ENCODE measurements at places on chromosomes 6 and 20. TPM values are rescaled to one million over a fixed set of nuclear protein-coding genes. Genes with fewer than 3 reads are reported as not detected.

The DEFB132 gene
- not detected for total RNA-seq

The BPIFA1 gene
- total RNA-seq: not detected

DNA sequence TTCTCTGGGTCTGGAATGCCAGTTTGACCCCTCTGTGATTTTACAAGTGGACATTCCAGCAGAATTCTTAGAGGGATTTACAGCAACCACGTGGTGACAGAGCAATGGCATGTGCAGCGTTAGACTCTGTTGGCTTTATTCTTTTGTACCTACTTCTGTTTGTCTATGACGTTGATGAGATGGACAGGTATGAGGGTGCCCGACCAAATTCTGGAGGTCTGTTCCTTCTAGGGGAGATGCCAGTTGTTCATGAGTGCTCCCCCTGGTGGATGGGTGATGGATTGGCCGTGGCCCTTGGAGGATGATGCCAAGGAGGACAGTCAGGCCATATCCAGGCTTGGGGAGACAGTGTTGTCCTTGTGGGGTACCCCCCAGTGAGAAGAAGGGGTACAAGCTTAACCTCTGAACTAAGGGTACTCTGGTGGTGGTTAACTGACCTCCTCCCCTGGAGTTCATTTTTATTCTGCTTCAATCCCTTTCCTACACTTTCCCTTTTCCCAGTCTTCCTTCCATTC is 198.6 kb downstream of the DTNBP1 start:
- no peaks in the 10 kb centered on the region for H3K27me3 ChIP-seq
- DNase-seq: no peak
- no peak overlapping the region for H3K4me3 ChIP-seq
- no peak overlapping the region for H3K27ac ChIP-seq
- peaks cover 3% of the 10 kb centered on the region for H3K36me3 ChIP-seq
- H3K4me1 ChIP-seq: peaks cover 8% of the 10 kb centered on the region

GRCh38 chr20:1150218-1150617 is 31.8 kb downstream of the PSMF1 start:
- H3K4me1 ChIP-seq: no peaks in the 10 kb centered on the region
- no peak overlapping the region for H3K27ac ChIP-seq
- no peak overlapping the region for H3K4me3 ChIP-seq
- H3K27me3 ChIP-seq: no peaks in the 10 kb centered on the region

DNA sequence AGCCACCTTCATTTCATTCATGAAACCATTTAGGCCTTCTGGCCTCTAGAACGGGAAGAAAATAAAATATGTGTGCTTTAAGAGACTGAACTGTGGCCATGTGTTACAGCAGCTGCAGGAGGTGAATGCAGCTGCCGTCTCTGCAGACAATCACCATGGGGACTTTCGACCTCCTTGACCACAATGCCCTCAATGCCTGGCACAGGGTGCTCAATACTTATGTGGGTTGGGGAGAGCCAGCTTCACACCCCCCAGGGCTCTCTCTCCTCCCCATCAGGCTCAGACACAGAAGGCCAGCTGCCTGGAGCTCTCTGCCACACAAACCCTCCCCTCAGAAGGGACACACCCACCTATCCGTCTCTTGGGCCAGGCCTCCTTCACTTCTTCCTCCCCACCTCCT is 43.5 kb downstream of the ANKRD60 start:
- no peaks in the 10 kb centered on the region for H3K36me3 ChIP-seq
- DNase-seq: no peak
- no peak overlapping the region for H3K4me3 ChIP-seq
- no peaks in the 10 kb centered on the region for H3K27me3 ChIP-seq
- H3K27ac ChIP-seq: no peak overlapping the region
